Fibroblast of lung (primary cell): ENCODE measurements at places on chromosomes 2 and 18. TPM values are rescaled to one million over a fixed set of nuclear protein-coding genes. Genes with fewer than 3 reads are reported as not detected.
A peak's percentile ranks its signal among the peaks of the same experiment; 100 is the strongest.

Gene LOXHD1
- total RNA-seq: not detected in 2 replicates

Gene GCG
- not detected in 2 replicates for total RNA-seq

DNA sequence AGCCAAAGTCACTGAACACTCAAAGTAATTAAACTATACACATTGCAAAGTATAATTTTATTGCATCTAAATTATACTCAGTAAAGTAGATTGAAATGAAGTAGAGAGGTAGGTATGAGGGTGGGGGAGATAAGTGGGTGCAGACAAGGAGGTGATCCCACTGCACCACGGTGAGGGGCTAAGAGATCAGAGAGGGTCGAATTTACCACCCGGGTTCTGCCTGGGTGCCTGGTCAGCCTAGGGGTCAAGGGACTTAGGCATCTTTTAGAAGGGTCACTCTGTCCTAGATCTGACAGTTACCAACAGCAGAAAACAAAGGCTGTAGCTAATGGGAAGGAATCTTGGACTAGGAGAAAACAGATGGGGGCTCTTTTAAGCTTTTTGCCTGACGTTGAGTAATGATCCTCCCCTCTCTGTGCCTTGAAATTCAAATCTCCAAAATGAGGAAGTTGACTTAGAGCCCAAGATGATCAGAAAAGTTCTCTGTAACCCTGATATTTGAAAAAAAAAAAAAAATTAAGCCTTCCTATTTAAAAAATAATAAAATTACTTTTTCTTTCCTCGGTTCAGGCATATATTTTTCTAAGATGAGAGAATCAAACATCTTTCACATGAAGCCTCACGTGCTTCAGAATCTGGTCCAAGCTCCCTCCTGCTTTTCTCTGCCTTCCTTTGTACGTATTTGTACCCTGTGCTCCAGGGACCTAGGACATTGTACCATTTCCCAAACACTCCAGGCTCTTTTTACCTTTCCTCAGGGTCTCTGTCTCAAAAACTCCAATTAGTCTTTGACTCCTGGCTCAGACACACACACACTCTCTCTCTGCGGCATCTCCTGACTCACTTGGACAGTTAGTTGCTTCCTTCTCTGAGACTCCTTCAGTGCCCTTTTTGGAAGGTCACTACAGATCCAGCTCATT is 353.9 kb downstream of the CYRIA start:
- DNase-seq: no peak

DNA sequence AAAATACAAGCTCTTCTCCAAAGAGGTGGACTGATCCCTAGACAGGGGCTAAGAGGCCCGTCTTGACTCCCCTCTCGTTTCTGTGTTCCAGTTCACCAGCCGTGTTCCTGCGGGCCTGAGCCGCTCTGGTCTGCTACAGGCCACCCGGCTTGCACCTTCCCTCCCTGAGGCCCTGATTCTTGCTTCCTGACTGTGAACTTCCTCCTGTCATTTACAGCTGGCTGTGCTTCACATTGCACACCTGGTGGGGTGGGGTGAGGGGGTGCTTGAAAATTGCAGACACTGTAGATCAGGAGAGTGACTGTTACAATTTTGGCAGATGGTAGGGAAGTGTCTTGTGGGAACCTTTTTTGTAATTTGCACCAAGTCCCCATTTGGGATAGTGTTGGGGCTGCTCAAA is 64.4 kb downstream of the TSN start:
- no peak for DNase-seq

DNA sequence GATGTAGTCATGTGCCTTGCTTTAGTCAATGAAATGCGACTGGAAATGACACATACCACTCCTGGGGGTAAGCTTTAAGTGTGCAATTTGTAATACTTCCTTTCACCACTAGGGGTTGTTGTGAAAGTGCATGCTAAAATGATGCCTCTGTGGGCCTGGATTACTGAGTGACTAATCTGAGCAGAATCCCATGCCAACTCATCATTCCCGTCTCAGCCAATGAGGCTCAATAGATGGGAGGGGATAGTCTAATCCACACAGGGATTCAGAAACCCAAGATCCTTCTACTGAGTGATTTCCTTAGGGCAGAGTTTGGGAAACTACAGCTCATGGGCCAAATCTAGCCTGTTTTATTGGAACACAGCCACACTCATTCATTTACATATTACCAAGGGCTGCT is 54.0 kb downstream of the HRH4 start:
- peak; percentile 36 for DNase-seq

DNA sequence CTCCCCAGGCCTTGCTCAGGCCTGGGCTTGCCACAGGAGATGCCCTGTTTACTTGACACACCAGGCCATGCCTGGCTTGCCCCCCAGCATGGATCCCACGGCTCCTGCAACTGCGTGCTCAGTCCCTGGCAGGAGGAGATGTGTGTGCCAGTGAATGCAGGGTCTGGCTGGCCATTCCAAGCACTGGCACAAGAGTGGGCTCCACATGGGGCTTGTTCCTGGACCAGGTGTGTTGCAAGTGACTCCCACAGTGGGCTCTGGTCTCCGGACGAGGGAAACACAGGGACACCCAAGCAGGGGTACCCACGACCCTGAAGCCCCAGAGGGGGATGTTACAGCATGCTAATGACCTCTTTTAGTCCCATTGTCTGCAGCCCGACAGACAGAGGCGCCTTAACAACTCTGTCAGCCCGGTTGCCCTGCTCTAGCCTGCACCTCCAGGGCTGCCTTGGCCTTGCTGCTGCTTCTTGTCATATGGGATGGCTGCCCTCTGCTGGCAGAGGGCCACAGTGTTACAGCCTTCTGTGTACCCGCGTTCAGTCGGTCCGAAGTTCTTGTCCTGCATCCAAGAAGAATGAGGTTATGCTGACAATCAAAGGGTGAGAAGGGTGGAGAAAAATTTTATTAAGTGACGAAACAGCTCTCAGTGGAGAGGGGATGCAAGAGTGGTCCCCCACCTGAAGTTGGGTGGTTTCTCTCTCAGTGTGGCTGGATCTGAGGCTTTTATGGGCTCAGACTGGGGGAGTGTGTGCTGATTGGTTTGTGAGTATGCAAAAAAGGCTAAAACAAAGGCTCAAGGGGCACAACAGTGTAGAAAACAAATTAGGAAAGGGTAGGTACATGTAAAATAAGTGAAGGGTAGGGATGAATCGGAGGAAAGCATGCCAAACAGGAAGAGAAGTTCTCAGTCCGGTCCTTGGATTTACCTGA is 180.4 kb downstream of the MBD5 start:
- peak; percentile 12 for DNase-seq

DNA sequence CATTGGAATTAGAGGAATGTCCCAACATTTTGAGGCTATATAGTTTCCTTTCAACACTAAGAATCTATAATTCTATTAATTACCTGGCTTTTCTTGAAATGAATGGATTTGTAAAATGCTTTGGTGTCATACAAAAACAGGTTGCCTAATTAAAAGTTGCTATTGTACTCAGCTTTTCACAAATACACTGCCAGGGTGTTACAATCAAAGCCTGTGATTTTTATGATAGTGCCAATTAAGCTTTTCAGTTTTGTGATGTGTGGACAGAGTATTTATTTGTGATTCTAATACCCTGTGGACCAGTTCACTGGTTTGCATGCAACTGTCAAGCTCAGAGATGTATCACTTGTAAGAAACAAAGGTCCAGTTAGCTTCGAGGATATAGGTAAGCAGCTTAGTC is 71.8 kb downstream of the NAB1 start:
- DNase-seq: no peak

DNA sequence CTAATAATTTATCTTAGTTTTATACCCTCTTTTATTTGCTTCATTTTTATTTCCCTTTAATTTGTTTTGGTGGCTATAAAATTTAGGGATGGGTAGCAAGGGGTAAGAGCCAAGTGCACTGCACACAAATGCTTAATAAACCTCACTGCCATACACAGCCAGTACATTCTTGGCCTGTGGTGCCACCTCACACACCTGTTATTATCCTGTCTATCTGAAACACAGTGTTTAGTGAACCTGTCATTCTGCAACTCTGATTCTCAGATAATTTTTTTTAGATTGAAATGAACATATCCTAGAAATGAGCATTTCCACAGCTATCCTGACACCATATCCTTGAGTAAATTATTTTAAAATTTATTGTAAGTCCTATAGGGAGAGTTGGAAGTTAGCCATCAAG is 807.5 kb downstream of the DCC start:
- no peak for DNase-seq
